ENCODE measurements at places on chromosomes 16 and 17.

DNA sequence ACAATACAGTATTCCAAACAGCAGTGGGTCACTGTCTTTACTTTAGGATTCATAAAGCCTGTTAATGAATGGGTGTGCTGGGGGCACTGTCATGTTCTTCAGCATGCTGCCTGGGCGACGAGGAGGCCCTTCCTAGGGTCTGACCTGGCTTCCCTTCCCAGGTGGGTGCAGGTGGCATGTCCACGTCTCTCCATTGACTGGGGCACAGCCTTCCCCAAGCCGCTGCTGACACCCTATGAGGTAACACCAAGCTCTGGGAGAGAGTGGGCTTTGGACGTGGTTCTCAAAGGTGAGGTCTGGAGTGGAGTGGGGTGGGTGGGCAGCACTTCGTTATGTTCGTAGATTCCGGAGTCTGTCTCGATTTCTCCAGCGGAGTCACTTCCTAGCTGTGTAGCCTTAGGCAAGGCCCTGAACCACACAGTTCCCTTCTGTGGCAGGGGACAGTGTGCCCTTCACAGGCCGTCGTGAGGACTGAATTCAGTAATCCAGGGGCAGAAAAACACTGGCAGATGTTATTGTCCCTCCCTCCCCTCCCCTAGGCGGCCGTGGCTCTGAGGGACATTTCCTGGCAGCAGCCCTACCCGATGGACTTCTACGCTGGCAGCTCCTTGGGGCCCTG, 771 bp upstream of the OVCA2 start:
- DNase-seq = no peak

DNA sequence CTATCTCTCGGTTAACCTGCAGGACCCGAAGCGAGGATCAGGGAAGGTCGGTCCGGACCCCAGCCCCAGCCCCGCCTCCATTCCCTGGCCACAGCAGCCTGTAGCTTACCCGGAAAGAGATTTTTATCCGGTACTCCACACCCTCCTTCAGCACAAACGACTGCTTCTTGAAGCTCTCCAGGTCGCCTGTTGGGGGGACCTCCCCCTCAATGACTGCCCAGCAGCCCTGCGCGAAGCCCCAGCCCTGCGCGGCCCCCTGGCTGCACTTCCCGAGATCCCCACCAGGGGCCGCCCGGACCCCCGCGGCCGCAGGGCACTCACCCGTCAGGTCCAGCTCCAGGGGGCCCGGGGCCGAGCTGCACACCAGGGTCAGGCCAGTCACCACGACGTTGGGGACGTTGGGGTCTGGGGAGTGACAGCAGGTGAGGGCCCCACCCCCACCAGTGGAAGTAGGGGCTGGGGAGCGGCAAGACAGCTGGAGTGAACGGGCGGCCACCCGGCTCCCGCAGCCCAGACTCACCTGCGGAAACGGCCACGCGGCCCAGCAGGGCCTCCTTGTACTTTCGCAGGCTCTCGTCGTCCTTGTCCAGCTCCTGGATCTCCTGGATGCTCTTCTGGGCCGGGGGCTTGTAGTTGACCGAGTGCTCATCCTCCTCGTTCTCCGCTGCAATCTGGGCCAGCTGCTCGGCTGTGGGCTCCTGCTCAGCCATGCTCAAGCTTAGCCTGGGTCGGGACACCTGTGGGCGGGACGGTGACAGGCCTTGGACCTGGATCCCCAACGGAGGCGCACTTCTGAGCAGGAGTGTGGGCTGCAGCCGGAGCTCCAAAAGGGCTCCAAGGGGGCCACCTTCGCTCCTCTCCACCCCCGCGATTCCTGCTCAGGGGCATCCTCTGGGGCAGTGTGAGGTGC, 1.7 kb downstream of the ARHGDIA start:
- peak; percentile 64 for DNase-seq

DNA sequence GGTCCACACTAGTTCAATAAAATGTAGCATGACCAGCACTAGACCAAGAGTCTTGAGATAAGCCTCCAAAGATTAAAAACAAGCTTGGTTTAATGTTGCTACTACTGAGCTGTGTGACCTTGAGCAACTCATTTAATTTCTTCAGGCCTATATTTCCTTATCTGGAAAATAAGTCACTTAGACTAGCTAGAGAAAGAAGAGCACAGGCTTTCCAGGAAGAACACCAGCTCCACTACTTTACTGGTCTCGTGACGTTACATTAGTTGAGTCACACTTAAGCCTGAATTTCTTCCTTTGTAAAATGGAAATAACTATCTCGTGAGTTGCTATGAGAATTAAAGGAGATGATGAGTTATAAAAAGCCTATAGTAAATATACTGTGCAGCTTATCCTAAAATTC, 5.4 kb downstream of the HELZ start:
- no peak for DNase-seq

DNA sequence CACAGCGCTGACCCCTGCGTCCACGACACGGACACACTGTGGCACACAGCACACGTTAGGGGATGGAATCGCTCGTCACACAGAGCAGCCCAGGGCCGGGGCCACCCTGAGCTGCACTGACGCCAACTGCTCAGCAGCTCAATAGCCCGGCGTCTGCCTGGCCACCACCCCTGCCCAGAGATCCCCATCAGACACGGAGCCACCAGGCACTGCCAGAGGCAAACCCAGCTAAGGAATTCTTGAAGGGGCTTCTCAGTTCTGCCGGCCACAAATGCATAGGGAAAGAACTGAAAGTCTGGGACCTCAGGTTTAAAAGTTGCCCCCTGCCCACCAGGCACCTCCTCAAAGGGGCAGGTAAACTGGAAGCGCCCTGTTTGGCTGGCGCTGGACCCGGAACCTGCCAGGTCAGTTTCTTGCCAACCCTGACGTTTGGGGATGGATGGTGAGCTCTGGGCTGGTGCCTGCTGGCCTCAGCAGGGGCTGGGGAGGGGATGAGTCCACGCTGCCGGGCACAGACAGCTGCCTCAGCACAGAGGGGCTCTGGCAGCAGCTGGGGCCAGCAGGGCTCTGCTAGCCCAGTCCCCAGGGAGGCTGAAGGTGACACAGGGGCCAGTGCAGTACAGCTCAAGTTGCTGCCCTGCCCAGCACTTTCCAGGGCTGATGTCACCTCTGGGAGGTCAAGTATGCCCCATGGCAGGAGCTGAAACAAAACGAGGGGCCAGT, 33.2 kb downstream of the TIMM22 start:
- no peak for DNase-seq

- no peak for DNase-seq
These were observed 33.7 kb upstream of the COQ7 start for GRCh38 chr16:19033761-19034160.

- no peak for DNase-seq
These were observed 19.7 kb downstream of the DPEP1 start for GRCh38 chr16:89633064-89633631.

- DNase-seq = peak; percentile 40
These were observed 21.8 kb downstream of the CEP131 start for GRCh38 chr17:81200695-81201580.

GRCh38 chr16:84943620-84944019, 67.7 kb downstream of the ZDHHC7 start:
- DNase-seq = no peak

DNA sequence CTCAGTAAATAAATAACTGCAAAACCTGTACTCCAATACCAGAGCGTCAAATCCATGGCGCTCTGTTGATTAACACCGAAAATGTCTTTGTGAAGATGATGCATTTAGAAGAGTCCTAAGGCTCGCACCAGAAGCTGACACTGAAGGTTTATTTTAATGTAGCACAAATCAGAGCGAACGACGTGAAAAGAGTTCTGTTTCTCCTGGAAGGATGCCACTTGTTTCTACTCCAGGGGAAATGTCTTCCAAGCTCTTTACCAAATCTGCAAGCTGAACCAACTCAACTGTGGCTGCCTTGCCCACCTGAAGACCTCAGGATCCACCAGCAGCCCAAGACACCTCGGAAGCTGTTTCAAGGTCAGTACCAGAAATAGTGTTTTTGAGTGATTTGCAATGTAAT, 194.4 kb upstream of the MAF start:
- no peak for DNase-seq

DNA sequence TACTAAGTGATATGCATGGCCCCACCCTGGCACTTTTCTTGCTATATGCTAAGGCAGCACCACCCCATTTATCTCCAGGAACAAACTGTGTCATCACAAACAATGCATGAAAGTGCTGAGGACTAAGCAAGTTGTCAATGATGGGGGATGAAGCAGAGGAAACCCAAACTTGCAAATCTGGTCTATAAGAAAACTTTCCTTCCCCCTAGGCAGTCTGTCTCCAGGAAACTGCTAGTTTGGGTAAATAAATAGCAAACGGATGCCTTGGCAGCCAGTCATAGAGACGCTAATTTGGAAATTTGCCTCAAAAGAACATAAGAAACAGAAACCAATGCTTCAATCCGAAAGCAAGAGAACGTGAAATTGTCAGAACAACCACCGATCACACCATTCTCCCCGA, 5.6 kb upstream of the HSBP1 start:
- DNase-seq = no peak

GRCh38 chr17:35540589-35541404, 3.3 kb upstream of the SLFN12L start:
- DNase-seq = peak; percentile 62

- DNase-seq = peak; percentile 19
These were observed 74.0 kb downstream of the SEC14L1 start for GRCh38 chr17:77214743-77215142.

DNA sequence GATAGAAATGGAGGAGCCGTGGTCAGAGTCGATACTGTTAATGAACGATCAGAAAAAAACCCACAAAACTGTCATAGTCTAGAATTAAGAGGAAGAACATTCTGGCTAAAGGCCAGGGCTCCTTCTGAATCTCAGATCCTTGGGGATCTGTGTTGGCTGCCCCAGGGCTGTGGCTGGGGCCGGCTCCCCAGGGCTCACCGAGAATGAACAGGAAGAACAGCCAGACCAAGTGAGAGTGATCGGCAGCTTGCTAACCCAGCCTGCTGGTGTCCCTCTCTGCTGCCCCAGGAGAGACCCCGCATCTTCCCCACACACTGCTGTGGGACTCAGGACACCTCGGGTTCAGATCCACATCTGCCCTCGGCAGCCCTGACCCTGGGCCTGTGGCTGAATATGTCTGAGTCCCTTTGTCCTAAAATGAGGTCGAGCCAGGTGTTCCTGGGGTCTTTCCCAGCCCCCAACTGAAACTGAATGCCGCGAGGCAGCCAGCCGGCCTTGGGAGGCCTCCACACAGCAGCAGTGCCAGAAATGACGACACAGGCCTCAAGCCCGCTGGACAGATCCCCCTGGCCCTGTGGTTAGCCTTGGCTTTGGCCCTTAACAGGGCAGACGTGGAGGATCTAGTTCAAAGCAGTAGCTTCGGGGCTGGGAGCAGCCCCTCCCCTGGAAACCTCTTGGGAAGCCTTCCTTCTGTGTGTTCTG, 23.9 kb upstream of the CLEC18A start:
- DNase-seq = no peak

- no peak for DNase-seq
These were observed 39.0 kb upstream of the TANC2 start for GRCh38 chr17:62927083-62927482.

- peak; percentile 39 for DNase-seq
These were observed 6.8 kb upstream of the ITGAD start for GRCh38 chr16:31386157-31386984.

DNA sequence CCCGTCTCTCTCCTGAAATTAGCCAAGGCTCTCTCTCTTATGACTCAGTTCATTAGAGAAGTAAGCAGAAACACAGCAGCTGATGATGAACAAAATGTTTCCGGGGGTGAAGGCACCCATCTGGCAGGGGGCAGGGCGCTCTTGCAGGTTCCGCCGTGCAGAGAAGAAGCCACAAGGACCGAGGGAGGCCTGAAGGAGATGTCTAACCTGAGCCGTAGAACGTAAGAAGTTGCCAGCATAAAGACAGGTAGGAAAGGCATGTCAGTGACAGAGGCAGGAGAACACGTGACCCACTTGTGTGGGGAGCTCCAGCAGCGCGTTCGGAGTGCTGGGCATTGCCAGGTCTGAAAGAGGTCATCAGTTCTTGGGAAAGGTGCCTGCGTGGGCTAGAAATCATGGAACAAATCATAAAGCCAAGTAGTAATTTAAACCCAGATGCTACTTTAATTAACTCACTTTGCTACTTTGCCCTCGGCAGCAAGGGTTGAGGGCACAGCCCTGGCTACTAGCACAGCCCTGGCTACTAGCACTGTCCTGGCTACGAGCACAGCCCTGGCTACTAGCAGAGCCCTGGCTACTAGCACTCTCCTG, 198.6 kb downstream of the RPTOR start:
- peak; percentile 69 for DNase-seq

GRCh38 chr17:66171172-66171571, 20.8 kb downstream of the CEP112 start:
- DNase-seq = no peak

- DNase-seq = no peak
These were observed 177.4 kb downstream of the RBFOX1 start for GRCh38 chr16:7509963-7510601.

GRCh38 chr17:78992542-78993212, 13.0 kb upstream of the LGALS3BP start:
- DNase-seq = no peak

GRCh38 chr17:5640726-5641125, 56.4 kb upstream of the NLRP1 start:
- no peak for DNase-seq

GRCh38 chr16:58850019-58850677, 116.0 kb upstream of the GOT2 start:
- no peak for DNase-seq

DNA sequence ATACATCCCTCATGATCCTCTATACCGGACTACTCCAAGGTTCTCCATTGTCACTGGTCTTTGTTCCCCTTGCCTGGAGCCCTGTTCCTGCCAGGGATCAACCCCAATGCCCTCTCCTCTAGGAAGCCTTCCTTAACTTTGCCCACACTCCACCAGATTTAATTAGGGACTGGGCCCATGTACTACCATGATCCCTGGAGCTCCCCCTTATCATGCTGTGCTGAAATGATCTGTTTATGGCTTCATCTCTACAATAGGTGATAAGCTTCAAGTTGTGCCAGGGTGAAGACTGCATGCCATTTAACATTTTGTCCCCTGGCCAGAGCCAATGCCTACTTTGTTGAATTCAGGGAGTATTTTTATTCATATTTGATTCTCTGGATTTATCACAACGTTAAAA, 17.9 kb upstream of the IRX5 start:
- DNase-seq = no peak

DNA sequence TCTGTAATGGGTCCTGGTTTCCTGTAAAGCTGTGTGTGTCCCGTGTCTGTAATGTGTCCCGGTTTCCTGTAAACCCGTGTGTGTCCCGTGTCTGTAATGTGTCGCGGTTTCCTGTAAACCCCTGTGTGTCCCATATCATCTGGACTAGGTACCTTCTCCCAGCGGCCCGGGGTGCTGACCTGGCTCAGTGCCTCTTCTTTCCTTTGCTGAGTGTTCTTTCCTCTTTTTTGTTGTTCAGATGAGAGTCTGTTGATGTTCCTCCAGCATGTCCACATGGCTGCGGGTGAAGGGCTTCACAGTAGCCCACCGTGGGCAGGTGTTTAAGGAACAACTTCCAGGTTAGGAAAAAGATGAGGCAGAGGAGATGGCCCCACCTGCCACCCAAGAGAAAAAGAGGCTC, 46.6 kb upstream of the GNG13 start:
- no peak for DNase-seq

- DNase-seq = no peak
These were observed 92.9 kb upstream of the ZNF750 start for GRCh38 chr17:82932518-82933310.
